ENCODE measurements at places on chromosomes 2 and 18. TPM values are rescaled to one million over a fixed set of nuclear protein-coding genes. Genes with fewer than 3 reads are reported as not detected.

Gene CIB4
- 0.78 TPM for polyA plus RNA-seq

- DNase-seq: no peak
These were observed 92.2 kb downstream of the ALPK2 start for GRCh38 chr18:58536534-58537271.

GRCh38 chr2:234290671-234291070, 206.2 kb downstream of the ARL4C start:
- no peak for DNase-seq

DNA sequence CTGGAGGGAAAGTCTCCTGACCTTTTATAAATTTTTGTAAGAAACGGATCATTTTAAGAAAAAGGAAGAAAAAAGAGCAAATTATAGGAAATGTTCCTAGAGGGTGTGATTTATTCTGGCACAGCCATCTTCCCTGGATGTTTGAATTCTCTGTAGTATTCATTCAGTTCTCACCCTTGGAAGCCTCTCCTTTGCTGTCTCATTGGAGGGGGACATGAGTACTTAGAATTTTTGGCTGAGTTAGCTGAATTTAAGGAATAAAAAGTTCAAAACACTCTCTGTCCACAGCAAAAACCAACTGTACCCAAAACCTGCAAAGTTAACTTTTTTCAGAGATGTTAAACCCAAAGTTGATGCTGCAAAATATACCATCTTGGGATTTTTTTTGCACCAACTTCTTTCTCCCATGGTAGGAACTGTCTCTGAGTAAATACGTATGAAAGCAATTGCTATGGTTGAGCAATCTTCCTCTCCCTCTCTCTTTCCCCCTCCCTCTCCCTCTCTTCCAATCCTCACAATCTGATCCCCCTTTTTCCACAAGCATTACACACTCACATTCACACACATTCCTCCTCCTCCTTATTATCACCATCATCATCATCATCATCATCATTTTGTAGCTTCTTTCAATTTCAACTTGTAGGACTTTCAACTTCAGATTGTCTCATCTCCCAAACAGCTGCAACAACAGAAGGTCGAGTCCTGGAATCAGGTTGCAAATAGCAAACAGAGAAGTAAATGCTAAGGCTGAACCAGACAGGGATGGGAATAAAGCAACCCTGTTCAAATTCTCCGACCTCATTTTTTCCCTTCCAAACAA, 183.7 kb downstream of the GFPT1 start:
- no peak for DNase-seq

DNA sequence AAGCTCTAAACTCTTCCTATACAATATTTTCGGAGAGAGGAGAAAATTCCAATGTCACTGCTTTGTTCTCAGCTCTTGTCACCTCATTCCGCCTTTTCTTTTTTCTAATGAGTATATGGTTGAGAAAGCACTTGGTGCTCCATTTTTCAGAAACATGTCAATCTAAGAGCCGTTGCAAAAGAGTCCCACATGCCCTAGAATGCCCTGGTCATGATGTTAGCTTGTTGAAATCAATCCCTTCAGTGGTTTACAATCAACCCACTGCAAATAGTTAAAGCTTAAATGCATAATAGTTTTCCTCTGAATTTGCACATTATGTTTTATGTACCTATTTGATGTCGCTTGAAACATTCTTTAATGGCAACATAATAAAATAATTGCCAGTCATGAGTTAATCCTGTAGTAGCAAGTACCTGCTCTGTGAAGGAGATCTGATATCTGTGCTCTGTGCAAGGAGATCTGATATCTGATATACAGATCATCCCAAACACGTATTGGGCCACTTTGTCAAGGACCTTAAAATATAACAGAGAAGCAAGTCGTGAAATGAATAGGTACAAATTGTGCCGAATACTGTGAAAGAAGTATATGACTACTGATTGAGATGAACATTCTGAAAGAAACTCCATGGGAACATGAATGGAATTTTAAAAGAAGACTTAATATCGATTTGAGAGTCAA, 1633.5 kb downstream of the SUCLG1 start:
- DNase-seq: no peak
